ENCODE measurements at places on chromosomes 1 and 21. TPM values are rescaled to one million over a fixed set of nuclear protein-coding genes. Genes with fewer than 3 reads are reported as not detected.

JAM2 gene
- total RNA-seq, result 0.05 TPM

FHAD1 gene
- 1.3 TPM for total RNA-seq

TMEM53 gene
- total RNA-seq, result 8.4 TPM

SELP gene
- not detected for total RNA-seq

CD164L2 gene
- total RNA-seq, result not detected

GRCh38 chr1:203671047-203671446 lies 44.4 kb downstream of the ATP2B4 start:
- DNase-seq, result no peak

GRCh38 chr21:38995731-38996130 lies 187.5 kb downstream of the PSMG1 start:
- DNase-seq, result no peak

- no peak for DNase-seq
These were observed 100.6 kb downstream of the ROR1 start for GRCh38 chr1:63874278-63874880.

DNA sequence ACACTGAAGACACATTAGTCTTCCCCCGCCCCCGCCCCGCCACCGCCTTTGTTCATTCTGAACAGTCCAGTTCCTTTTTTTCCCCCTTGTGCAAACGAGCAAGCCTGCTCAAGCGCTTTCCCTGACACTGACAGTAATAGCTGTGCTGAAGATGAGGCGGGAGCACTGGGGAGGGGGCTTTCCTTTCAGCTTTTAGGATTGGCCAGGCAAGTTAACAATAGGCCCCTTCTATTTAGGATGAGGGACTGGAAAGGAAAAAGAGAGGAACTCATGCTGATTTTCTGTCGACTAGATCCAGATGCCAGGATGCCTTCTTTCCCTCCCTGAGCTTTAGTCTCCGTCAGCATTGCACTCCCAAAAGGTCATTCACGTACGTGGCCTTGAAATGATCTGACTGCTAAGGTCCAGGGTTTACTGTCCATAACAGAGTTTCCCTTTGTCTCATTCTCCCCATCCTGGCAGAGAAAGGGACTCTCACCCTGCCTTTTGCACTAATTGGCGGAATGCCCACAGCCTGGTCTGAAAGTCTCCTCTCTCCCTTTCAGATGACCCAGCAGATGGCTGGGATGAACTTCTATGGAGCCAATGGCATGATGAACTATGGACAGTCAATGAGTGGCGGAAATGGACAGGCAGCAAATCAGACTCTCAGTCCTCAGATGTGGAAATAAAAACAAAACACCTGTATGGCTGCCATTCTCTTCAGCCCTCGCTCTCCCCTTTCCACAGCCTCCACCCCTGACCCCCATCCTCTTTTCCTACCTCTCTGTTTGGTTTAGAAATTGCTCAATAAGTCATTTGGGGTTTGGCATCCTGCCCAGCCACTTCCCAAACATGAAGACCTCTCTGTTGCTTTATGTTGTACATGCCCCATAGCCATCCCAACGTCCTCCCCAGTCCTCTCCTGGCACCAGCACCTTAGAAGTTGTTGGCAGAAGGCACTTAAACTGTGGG lies 28.6 kb upstream of the ZFP69B start:
- peak; percentile 38 for DNase-seq

DNA sequence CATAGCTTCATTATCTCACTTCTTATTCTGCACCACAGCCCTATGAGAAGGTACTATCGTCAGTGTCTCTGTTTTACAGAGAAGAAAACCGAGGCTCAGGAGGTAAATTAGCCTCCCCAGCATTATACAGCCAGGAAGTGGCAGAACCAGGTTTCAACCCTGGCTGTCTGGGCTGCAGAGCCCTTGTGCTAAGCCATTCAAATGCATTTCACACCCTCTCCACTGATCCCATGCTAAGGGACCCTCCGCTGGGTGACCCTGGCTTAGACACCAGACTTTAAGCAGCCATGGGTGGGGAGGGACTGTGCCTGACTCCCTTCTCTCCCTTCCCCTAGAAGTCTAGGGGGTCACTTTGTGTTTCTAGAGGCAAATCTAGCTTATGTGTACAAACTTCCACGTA lies 87.5 kb downstream of the RRAGC start:
- no peak for DNase-seq

GRCh38 chr1:231702331-231702730 lies 75.7 kb downstream of the DISC1 start:
- DNase-seq, result no peak

DNA sequence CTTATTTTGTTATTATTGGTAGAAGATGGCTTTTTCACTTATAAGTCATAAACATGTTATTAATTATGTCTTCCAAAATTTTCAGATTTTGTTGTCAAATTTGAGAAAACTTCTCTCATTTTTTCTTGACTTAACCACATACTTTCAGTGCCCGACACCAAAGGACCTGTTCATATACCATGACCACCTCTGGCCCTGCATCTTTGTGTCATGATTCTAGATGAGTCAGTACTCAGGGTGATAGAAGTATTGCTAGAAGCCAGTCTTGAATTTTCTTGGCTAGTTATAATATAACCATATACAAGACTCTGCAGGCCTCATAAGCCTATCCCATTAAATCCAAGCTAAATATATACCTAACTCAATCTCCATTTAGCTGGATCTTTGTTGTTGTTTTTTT lies 35.4 kb upstream of the DPH5 start:
- DNase-seq, result peak; percentile 83

- no peak for DNase-seq
These were observed 9.5 kb upstream of the YRDC start for GRCh38 chr1:37817481-37817880.

GRCh38 chr21:42768324-42769121 lies 110.8 kb downstream of the WDR4 start:
- no peak for DNase-seq

- no peak for DNase-seq
These were observed 19.2 kb downstream of the CYYR1 start for GRCh38 chr21:26553898-26554297.

GRCh38 chr1:19407494-19408096 lies 77.7 kb downstream of the CAPZB start:
- no peak for DNase-seq

- DNase-seq, result peak; percentile 42
These were observed 32.7 kb upstream of the ZBTB40 start for GRCh38 chr1:22418933-22419382.

DNA sequence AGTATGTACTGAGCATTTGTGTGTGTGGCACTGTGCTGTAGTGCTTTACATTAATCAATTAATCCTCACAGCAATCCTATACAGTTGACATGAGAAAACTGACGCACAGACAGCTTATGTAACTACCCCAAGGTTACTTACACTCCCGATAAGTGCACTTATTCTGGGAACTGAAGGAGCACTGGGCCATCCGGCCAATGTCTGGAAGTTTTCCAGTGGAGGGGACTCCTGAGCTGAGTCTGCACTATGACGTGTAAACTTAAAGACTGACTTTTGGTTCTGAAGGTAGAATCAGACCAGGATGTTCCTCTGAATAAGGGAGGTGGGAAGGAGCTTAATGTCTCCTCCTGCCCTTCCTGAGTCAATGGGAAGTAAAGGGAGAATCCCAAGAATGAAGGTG lies 12.2 kb downstream of the TRABD2B start:
- DNase-seq, result no peak

DNA sequence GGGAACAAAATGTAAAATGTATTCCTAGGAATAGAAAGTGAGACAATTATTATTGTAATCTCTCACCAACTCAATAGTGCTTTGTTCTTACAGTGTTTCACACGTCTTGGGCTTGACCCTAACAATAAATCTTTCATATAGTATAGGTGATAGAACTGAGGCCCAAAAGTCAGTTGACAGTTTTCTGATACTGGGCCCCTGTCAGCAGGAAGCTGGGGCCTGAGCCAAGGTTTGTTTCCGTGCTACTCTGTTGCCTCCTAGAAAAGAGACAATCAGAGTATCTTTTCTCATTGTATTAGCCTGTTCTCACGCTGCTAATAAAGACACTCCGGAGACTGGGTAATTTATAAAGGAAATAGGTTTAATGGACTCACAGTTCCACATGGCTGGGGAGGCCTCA lies 5.0 kb downstream of the RRP1B start:
- no peak for DNase-seq

GRCh38 chr1:234683861-234684632 lies 74.1 kb upstream of the IRF2BP2 start:
- peak; percentile 94 for DNase-seq

DNA sequence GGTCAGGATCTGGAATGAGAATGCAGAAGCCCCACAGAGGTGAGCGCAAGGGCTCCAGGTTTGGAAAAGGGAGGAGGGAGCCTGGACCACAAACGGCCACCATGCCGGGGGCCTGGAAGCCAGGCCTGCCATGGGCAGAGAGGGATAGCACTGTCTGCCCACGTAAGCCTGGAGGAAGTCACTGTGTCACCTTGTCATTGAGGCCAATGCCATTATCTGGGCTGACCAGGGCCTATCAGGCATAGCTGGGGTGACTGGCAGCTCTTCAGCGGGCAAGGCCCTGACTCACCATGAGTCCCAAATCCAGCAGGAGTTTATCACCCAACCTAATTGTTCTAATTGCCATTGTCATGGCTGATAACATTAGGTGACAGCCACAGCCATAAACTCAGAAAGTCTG lies 84.6 kb downstream of the MATN1 start:
- DNase-seq, result no peak

Data from renal cortical epithelial cell (primary cell).